Mesendoderm (in vitro differentiated cells): ENCODE measurements at places on chromosomes 3 and 15.

DNA sequence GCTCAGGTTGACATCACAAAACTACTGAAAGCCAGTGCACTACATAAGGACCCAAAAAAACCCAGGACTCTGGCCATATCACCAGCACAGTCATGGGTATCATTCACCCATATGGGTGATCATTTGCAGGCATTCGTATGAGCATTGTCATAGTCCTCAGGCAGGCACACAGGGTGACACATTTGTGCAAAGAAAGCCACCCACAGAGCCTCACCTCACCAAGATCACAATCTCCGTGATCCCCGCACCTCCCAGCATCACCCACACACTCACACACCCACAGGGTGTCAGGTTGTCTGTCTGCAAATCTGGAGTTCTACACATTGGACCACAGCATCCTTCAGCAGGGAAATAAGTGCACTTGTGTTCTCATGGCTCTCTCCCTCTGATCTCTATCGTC lies 166.0 kb upstream of the LPP start:
- no peak for DNase-seq

DNA sequence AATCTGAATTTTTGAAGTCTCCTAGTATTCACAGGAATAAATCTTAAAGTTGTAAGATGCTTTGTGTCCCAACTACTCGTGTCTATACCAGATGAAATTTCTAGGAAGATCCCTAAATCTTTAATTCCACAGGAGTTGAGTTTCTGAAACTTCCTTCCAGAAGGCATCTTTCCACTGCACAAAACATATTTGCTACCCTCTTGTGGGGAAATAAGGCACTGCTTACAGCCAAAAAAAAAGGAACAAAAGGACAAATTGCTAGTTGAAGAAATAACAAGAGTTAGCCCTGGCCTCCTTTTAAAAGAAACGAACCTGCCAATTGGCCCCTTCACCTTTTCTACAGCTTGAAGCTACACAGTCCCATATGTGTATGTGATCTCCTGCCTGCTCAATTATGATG lies 54.0 kb downstream of the TAFA4 start:
- DNase-seq = peak; percentile 56

- no peak for DNase-seq
Measured at GRCh38 chr3:12954891-12955650, 113.7 kb upstream of the RPL32 start.

GRCh38 chr3:155286736-155287135 lies 6.7 kb downstream of the STRIT1 start:
- no peak for DNase-seq

DNA sequence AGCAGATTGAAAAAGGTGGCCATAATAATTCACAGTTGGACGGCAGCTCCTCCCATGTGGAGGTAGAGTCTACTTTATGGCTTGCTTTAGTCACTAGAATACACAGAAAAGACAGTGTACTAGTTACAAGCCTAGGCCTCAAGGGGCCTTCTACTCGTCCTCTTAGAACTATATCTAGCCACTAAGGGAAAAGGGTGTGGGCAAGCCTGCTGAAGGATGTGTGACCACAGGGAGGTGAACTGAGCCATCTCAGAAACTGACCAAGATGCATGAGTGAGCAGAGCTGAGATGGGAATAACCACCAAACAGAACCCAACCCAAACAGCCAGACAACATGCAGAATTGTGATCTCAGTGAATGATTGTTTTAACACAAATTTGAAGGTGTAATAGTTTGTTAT lies 335.6 kb upstream of the LMCD1 start:
- peak; percentile 42 for DNase-seq

DNA sequence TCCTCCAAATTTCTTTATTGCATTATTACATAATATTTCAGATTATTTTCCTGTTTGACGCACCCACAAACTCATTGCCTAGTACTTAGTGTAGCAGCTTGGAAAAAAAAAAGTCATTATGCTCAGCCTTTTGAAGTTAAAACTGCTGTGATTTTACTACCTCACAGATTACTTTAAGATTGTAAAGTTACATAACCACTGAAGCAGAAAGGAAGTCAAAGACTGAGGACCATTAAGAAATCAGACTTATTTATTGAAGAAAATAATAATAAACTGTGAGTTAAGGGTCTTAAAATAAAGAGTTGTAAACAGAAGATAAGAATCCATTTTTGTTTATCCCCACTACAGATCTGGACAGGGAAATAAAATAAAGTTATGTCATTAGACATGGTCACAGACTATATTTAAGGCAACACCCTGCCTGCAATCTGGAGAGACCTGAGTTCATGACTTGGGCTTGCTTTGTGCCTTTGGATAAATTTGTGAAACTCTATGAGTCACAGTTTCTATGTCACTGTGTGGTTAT lies 212.1 kb upstream of the ROBO2 start:
- DNase-seq = no peak

- no peak for DNase-seq
Measured at GRCh38 chr15:95497634-95498033, 832.9 kb upstream of the NR2F2 start.

- no peak for DNase-seq
Measured at GRCh38 chr3:152127058-152127457, 141.7 kb upstream of the MBNL1 start.

GRCh38 chr15:28873585-28874190 lies 12.1 kb upstream of the APBA2 start:
- DNase-seq = no peak

GRCh38 chr15:61621146-61621545 lies 392.0 kb upstream of the RORA start:
- DNase-seq = peak; percentile 66

DNA sequence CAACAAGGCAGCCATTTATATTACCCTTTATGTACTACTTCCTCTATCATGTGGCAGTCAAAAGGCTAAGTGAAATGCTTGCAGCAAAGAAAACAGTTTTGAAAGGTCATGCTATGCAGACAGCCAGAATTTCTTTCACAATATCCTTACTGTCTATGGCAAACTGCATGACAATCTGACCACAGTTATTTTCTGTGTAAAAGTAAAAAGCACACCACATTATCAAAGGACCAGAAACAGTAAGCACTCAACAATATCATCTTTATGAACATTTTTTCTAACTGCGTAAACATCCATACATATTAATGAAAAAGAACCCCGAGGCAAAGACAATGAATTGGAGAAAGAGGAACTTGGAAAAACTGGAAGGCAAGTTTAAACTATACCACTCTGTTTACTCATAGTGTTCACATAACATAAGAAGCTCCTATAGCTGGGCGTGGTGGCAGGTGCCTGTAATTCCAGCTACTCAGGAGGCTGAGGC lies 47.9 kb downstream of the PIK3CB start:
- no peak for DNase-seq

DNA sequence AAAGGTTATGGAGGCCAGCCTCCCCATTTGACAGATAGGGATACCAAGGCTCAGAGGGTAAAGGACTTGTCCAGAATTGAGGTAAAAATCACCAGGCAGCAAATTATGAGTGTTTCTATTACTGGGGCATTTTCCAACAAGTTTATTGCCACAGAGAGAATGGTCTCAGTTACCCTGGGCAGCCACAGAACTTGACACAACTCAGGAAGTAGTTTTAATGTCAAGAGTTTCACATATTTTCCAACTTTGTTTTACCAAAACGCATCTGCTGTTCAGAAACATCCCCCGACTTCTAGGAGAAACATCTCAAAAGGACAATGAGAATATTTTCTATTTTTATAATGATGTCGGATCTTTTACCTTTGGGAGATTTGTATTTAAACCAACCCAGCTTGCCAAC lies 107.5 kb upstream of the MRPS22 start:
- DNase-seq = no peak

DNA sequence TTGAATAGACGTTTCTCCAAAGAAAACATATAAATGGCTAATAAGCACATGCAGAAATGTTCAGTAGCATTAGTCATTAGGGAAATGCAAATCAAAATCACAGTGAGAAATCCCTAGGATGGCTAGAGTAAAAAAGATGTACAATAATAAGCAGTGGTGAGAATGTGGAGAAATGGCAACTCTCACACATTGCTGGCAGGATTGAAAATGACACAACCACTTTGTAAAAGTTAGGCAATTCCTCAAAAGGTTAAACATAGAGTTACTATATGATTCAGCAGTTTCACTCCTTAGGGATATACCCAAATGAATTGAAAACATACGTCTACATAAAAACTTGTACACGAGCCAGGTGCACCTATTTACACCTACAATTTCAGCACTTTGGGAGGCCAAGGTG lies 108.7 kb downstream of the ITPR1 start:
- DNase-seq = no peak

DNA sequence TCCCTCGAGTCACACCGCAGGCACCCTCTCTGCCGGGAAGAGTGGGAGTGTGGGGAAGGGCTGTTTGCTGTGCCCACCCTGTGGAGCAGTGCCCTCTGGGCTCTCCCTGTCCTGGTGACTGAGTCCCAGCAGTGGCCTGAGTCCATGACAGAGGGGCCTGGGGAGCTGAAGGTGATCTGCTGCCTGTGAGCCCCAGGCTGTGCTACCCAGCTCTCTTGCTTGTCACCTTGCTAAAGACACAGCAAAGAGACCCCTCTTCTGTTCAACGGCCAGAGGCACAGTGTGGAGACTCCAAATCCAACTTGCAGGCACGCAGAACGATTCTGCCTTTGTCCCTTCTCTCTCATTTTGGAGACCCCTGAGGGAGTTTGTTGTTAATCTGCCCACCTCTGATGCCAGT lies 232.6 kb downstream of the OPA1 start:
- DNase-seq = no peak

GRCh38 chr3:144105542-144105941 lies 133.9 kb downstream of the DIPK2A start:
- no peak for DNase-seq

GRCh38 chr3:128278130-128278529 lies 124.8 kb downstream of the EEFSEC start:
- no peak for DNase-seq

DNA sequence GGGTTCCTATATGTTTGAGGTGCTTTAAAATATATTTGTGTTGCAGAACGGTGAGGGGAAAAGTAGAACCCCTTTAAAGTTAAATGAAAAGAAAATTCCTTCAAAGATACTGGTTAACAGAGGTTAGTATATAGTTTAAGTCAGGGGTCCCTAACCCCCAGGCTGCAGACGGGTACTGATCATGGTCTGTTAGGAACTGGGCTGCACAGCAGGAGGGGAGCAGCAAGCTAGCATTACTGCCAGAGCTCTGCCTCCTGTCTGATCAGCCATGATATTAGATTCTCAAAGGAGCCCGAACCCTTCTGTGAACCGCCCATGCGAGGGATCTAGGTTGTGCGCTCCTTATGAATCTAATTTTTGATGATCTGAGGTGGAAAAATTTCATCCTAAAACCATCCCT lies 37.5 kb upstream of the RFX7 start:
- DNase-seq = peak; percentile 7

GRCh38 chr15:68687136-68687735 lies 108.4 kb downstream of the CORO2B start:
- DNase-seq = no peak

DNA sequence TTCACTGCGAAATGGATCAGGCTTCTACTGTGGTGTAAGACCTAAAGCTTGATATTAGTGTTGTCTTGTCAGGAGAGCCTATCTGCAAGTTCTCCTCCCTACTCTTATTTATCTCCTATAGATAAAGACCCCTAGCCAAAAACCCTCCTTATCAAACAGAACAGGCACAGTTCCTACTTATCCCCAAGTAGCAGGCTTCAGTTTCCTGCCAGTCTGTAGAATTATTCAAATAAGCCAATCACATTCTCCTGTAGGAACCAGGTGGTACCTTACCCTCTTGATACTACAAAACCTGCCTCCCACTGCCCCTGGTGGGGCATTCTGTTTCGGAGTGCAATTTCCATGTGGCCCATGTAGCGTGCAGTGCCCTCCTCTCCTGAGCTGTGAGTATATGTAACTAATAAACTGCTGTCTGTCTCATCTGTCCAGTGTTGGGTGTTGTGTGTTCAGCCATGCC lies 28.7 kb downstream of the HDGFL3 start:
- DNase-seq = peak; percentile 87

DNA sequence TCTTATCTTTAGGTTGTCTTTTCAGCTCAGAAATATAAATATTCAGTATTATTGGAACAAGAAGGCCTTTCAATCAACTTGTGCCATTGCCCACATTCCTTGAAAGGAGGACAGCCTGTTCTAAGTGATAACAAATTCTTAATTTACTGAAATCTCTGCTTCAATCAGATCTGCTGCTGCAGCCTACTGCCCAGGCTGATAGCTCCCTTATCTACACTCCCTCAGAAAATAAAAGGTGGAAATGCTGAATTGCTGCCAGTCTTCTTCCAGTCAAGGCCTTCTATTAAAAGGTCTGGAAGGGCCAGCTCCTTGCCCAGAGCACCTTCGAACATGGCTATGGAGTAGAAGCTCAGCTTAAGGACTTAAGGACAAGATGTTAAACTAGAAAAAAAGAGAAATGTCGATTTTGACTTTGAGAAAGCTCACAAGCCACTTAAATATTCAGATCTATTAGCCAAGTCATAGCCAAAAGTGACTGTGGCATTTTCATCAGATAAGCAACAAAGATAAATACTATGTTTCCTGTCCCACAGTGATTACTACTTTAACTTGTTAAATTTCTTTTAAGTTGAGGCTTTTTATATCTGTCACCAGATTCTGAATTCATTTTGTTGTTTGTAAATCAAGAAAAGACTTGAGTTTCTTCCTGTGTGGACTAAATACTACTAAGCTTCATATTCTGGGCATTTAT lies 480.5 kb upstream of the CBLB start:
- DNase-seq = peak; percentile 29

DNA sequence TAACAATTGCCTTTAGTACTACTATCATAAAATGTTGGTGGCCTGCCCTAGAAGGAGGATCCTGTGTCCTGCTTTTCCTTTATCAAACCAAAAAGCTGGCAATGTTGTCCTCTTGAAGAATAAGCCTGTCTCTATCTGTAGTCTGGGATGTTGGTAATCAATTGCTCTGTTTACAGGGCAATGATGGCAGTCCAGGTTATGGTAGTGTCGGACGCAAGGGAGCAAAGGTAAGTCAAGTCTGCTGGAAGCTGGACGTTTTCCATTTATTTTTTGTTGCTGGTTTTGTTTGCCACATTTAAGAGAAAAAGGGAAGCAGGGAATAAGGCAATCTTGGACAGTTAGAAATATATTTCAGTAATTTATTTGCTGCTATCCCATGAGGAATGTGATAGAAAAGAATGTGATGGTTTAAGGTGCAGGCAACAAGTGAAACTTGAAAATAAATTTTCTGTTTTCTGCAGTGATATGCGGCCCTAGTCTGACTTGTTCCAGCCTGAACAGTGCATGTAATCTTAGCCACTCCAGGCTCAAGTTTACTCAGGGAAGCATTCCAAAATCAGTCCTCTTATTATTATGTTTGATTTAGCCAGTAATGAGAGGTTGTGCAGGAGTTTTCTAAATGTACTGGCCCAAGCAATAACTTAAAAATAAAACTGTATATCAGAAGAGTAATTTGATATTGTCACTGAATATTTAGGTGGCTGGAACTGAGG lies 110.3 kb downstream of the COL6A6 start:
- DNase-seq = no peak

- DNase-seq = peak; percentile 63
Measured at GRCh38 chr3:107413264-107413663, 36.0 kb downstream of the CCDC54 start.
